Nephron progenitor cell (in vitro differentiated cells): ENCODE measurements at places on chromosomes 2 and 18.
A peak's percentile ranks its signal among the peaks of the same experiment; 100 is the strongest.

DNA sequence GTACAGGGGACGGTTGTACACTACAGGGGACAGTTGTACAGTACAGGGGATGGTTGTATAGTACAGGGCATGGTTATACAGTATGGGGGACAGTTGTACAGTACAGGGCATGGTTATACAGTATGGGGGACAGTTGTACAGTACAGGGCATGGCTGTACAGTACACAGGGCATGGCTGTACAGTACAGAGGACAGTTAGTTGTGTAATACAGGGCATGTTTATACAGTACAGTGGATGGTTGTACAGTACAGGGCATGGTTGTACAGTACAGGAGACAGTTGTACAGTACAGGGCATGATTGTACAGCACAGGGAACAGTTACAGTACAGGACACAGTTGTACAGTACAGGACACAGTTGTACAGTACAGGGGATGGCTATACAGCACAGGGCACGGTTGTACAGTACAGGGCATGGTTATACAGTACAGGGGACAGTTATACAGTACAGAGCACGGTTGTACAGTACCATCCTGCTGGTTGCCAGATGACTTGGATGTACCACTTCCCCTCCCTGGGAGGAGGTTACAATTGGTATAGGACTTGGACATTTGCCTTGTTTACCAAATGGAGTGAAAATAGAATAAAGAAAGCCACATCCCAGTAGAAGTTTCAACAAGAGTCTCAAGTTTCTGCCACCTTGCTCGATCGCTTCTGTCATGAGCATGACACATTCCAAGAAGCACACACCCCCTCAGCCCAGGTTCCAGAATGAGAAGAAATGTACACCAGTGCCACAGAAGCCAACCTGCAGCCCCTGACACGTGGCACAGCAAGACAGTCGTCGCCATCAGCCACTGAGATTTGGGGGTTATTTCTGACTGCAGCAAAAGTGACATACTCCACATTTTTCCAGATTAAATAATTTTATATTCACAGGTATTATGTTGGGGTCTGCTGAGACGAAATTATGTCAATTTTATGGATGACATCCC is 16.0 kb downstream of the CYRIA start:
- no peak for DNase-seq

GRCh38 chr2:14677039-14677438 is 44.5 kb downstream of the LRATD1 start:
- peak; percentile 20 for DNase-seq

- DNase-seq: no peak
Measured at GRCh38 chr2:23464905-23465537, 80.0 kb downstream of the KLHL29 start.

DNA sequence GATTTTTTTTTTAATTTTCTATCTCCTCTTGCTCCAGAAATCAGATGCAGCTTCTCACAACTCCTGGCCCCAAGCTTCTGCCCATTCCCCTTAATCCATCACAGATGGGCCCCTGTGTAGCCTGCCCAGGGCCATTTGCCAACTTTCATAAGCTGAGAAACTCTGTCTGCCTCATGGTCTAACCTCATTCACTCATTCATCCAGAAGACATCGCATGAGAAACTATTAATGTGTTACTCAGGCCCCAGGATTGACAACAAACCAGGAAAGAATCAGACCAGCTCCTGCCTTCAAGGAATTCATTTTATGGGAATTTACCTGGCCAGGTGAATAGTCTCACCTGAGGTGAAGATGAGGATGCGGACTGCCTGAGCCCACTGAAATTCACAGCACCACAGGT is 35.0 kb downstream of the SLC14A2 start:
- DNase-seq: no peak

GRCh38 chr2:159933040-159933726 is 129.2 kb downstream of the PLA2R1 start:
- no peak for DNase-seq

GRCh38 chr18:43559507-43559906 is 282.2 kb upstream of the SYT4 start:
- no peak for DNase-seq

- DNase-seq: no peak
Measured at GRCh38 chr2:105754011-105754410, 9.3 kb downstream of the NCK2 start.

- DNase-seq: no peak
Measured at GRCh38 chr2:212540341-212540740, 1.7 kb upstream of the ERBB4 start.

DNA sequence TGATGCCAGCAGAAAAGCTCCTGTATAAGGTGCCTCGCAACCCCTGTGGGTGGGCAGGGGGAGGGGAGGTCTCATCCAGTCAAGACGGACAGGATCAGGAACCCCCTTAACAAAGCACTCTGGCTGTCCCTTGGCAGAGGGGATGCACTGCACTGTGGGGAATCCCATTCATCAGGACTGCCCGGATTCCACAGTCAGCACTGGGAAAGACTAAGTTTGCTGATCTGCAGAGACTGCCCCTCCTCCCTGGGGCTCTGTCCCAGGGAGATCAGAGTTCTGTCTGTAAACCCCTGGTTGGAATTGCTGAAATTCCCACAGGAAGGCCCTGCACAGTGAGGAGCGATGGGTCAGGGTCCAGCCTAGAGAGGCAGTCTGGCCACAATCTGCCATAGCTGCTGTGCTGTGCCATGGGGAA is 149.5 kb upstream of the RBBP8 start:
- DNase-seq: no peak

DNA sequence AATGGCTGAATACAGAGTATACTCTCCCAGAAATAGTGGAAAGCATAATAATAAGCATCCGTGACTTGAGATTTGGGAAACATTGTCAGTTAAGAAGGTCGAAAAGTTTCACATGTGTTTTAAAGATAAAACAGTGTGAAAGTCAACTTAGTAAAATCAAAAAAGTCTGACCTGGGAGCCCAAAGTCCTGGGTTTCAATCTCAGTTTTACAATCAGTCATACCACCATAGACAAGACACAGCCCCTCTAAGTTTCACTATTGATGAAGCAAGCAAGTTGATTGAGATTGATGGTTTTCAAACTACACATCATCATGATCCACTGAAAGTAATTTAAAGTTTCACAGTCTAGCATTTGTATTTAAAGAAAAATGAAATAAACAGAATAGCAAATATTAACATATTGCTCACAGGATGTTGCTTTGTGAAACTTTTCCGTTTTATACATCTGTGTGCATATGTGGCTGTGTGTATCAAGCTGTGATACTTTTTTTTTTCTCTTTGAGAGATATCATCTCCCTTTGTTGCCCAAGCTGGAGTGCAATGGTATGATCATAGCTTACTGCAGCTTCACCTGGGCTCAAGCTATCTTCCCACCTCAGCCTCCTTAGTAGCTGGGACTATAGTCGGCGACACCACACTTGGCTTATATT is 71.1 kb downstream of the PIK3C3 start:
- no peak for DNase-seq

DNA sequence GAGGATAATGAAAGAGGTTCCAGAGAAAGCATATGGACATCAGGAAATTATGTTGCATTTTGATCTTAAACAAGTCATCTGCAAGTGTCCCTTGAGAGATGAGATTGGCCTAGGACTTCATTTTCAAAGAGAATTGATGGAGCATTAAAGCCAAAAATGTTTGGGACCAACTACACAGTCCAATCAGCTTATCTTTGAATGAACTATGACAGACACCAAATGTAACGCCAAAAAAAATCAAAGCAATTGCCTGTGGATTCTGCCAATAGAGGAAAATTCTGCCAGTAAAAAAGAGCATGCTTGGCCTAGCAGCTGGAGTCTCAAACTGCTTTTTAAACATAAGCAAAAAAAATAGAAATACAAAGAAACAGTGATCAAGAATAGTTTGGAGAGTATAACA is 594.5 kb upstream of the CHAC2 start:
- DNase-seq: no peak

DNA sequence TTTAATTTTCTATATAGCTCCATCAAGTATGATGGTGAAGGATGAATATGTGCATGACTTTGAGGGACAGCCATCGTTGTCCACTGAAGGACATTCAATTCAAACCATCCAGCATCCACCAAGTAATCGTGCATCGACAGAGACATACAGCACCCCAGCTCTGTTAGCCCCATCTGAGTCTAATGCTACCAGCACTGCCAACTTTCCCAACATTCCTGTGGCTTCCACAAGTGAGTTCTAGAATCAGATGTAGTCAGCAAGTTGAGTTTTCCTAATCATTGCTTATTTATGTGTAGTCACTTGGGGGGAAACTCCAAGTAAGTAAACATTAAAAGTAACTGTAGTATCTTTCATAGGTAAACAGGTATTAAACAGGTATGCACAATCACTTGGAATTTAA is 24.8 kb downstream of the SMAD4 start:
- no peak for DNase-seq

- no peak for DNase-seq
Measured at GRCh38 chr2:154638783-154639182, 59.7 kb upstream of the KCNJ3 start.

DNA sequence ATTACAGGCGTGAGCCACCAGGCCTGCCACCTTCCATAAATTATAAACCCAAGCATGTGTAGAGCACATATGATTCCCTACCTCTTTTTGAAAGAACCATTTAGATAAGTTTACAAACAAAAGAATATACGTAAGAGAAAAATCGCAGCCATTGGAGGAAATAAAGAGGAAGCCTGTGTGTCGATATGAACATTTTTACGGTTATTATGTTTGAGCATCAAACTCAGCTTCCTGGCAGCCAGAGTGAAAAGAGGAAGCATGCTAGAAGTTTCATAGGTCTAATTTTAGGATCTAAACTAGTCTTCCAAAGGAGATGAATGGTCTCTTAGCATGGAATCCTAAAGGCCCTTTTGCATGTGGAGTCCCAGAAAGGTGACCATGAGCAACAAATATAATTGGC is 104.3 kb downstream of the PLB1 start:
- DNase-seq: no peak

GRCh38 chr2:157257312-157258252 is at the start of gene GALNT5:
TSS of gene GALNT5 (plus strand) at chr2:157257705. CDS start at chr2:157258083, 378 bp downstream.
- DNase-seq: peak; percentile 39

DNA sequence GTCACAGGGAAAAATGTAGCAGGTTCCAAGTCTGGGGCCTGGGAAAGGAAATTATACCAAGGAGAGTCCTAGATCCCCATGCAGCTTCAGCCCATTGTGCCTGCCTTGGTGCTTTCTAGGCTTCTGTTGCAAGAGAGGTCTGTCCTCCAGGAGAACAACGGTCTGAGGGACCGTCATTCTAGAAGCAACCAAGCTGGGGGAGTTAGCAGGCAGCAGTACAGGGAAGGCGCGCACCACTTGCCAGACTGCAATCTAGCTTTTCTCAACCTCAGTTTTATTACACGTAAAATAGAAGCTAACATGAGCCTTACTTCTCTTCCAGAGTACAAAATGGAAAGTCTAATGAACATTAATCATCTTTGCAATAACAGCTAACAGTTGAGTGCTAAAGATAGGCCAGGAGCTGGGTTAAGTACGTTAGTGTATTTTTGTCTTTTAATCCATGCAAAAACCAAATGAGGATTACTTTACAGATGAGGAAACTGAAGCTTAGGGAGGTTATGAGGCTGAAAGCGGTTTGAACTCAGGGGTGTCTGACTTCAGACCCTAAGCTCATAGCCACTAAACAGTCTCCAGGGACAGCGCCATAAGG is 1.9 kb downstream of the TCF23 start:
- DNase-seq: no peak

DNA sequence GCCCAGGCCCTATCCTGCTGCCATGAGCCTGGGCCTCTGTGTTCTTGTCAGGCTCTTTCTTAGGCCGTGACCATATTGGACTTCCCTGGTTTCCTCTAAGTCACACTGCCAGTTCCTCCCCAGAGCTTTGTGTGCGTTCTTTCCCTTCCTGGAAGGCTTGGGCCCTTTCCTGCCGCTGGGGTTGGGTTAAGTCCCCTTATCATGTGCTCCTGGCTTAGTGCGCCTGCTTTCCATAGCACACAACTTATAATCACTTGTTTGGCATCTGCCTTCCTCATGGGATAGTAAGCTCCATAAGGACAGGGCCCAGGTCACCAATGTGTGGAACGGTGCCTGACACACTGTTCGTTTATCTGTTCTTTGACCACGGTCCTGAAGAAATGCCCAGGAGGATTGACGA is 31.3 kb downstream of the NIFK start:
- DNase-seq: no peak

DNA sequence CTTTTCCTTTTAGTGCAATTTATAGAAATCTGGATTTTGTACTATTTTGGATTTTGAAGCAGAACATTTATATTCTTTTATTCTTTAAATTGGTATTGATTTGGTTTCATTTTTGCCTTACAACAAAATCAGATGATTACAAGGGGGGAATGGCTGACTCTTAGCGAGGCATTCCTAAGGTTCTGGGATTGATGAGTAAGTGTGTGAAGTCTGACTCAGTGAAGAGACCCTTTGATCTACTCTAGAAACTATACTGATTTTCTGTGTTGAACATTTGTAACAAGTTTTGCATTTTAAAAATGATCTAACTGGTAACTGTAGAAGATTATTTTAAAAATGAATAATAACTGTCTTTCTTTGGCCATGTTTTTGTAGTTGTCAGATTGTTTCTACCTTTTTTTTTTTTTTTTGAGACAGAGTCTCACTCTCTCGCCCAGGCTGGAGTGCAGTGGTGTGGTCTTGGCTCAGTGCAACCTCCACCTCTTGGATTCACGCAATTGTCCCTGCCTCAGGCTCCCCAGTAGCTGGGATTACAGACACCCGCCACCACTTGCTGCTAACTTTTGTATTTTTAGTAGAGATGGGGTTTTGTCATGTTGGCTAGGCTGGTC is 48.7 kb downstream of the TTC39C start:
- DNase-seq: no peak

- DNase-seq: no peak
Measured at GRCh38 chr2:85589982-85590791, 5.4 kb upstream of the RNF181 start.

DNA sequence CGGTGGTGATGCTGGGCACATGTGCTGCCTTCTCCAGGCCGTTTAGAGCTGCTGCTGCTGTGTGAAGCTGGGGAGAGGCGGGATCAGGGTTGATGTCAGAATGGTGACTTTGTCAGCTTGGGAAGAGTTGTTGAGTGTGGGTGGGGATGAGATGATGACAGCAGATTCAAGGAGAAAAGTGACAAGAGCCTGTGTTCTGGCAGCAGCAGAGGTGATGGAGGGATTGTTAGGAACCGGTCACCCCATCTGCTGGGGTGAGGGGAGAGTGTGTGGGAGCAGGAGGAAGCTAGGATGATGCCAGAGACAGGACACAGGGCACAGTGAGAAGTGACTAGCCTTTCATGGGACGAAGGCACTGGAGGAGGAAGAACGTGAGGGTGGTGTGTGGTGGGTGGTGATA is 345.5 kb downstream of the RNF144A start:
- DNase-seq: no peak

DNA sequence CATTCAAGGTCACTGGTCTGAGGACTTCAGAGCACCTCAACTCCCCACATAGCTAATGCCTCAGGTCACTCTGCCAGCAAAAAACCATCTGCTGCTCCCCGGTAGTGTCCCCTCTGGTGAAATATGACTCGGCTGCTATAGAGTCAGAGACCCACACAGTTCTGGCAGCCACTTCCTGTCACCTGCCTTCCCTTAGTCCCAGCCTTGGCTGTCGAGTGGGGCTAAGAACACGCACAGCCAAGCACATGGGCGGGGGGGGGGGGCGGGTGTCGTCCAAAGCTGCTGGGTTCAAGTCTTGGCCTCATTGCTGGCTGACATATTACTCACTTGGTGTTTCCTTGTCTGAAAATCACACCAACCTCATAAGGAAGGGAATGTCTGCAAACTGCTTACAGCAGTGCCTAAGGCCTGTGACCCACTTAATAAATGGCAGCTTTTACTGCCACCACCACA is 37.5 kb downstream of the POLR1A start:
- no peak for DNase-seq

GRCh38 chr18:62324181-62324828 is 805 bp upstream of the TNFRSF11A start:
- no peak for DNase-seq

GRCh38 chr18:55509631-55510324 is 78.2 kb downstream of the TCF4 start:
- DNase-seq: no peak
